Heart right ventricle (tissue), 16 donors: ENCODE measurements at places on chromosomes 2 and 18. TPM values are rescaled to one million over a fixed set of nuclear protein-coding genes. Genes with fewer than 3 reads are reported as not detected.

DNA sequence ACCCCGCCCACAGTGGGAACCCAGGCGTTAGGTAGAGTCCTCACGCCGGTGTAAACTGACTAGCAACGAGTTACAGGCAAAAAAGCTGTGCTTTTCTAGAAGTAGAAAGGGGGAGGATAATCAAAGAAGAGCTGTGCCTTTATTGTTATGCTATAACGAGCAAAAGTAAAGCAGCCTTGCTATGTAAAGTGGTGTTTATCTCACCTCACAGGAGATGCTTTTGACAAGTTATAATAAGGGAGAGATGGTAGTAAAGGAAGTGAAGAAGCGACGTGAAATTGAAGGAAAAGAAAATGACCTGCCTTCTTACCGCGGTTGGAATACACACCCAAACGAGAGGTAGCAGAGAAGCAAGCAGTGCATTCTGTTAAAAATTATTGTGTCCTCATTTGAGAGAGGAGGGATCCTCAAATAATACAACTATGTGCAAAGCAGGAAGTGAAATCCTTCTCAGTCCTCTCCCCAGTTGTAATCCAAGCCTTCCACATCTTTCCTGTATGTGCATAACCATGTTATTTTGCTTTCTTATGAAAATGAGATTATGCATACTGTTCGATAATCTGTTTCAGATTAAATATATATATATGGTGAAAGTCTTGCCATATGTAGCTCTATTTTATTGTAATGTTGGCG, 962 bp downstream of the TANK start:
- no peak for DNase-seq

GRCh38 chr2:232139786-232140562, 178.5 kb downstream of the DIS3L2 start:
- no peak for DNase-seq

- DNase-seq, result no peak
These were observed 53.3 kb upstream of the CXCR4 start for GRCh38 chr2:136171223-136171622.

- DNase-seq, result no peak
These were observed 69.1 kb downstream of the TWIST2 start for GRCh38 chr2:238916875-238917590.

- DNase-seq, result no peak
These were observed 35.4 kb downstream of the NPC1 start for GRCh38 chr18:23550898-23551297.

GRCh38 chr2:73260338-73260984, 23.8 kb downstream of the FBXO41 start:
- no peak for DNase-seq

- DNase-seq, result no peak
These were observed 1394.7 kb upstream of the ACVR2A start for GRCh38 chr2:146450131-146450530.

Gene KIF3C
- 1.1 TPM for polyA plus RNA-seq

Gene DUSP2
- 29.1 TPM for polyA plus RNA-seq

Gene CRYBA2
- polyA plus RNA-seq, result not detected

Gene TFCP2L1
- polyA plus RNA-seq, result 0.15 TPM

Gene POTEC
- polyA plus RNA-seq, result not detected
